ENCODE measurements at places on chromosomes 7 and 10.

GRCh38 chr7:139718859-139719258, 58.9 kb downstream of the HIPK2 start:
- no peak for DNase-seq

DNA sequence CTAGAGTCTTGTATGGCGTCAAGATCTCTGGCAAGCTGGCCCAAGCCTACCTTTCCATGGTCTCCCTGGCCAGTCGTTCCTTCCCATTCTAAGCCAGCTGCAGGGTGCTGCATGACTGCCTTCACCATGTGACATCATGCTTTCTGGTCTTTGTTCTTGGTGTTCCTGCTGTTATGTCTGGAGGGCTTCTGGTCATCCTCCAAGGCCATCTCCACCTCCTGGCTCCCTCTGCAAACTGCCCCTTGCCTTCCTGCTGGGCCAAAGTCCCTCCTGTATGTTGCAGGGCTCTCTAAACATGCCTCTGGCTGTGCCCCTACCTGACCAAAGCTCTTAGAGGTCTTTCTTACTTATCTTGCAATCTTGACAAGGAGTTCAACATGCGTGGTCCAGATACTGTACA, 44.4 kb upstream of the SHH start:
- no peak for DNase-seq

DNA sequence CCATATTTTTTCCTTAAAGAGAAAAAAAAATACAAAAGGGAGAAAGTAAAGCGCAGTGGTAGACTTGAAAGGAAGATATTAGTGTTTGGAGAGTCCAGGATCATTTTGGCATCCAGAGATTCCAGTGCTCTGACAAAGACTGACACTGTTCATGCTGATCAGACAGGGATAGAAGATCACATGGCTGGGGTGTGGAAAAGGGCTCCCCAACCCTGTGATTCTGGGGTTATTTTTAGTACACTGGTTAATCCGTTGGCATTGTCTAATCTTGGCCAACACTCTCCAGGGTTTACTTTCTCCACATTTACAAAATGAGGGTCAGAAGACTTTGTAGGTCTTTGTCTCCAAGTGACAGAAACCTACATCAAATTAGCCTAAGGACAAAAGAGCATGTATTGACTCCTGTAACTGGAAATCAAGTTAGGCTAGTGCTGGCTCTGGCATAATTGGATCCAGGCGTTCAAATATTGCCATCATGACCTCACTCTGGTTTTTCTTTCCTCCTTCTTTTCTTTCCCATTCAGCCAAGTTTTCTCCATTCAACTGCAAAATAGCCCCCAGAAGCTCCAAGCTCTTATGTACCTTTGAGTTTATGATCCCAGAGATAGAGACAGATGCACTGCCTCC, 181.6 kb downstream of the PHTF2 start:
- no peak for DNase-seq

GRCh38 chr10:104835422-104835821, 194.3 kb downstream of the SORCS3 start:
- no peak for DNase-seq

DNA sequence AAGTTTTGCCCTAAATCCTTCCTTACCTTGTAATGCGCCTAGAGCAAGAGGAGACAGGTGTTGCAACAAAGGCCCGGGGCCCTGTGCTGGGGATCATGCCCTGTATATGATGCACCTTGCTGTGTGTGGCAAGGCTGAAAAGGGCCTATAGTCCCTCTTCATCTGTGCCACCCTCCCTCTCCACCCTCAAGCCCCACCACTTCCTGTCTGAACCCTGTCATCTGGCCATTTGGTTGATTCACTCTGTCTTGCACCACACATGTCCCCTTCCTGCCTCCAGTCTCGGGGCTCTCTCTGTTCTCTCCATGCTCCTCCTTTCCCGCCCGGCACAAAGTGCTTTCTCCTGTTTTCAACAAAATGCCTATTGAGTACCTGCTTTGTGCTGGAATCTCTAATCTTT, 11.5 kb upstream of the MALSU1 start:
- no peak for DNase-seq

DNA sequence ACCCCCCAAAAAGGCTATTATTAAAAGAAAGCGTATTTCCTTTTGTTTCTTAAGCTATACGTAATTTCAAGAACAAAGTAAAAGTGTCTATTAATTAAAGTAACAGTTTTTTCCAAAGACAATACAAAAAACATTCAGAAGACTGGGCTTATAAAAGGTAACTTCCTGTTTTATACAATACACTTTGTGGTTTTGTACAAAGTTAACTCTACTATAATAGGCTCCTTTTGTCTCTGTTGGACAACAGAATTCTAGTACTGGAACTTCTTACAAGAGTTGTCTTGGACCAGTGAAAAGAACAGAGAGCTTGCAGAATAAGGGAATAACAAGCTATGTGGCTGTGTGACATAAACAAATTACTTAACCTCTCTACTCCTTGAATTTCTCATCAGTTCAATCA, 21.5 kb downstream of the SFMBT2 start:
- DNase-seq: no peak

DNA sequence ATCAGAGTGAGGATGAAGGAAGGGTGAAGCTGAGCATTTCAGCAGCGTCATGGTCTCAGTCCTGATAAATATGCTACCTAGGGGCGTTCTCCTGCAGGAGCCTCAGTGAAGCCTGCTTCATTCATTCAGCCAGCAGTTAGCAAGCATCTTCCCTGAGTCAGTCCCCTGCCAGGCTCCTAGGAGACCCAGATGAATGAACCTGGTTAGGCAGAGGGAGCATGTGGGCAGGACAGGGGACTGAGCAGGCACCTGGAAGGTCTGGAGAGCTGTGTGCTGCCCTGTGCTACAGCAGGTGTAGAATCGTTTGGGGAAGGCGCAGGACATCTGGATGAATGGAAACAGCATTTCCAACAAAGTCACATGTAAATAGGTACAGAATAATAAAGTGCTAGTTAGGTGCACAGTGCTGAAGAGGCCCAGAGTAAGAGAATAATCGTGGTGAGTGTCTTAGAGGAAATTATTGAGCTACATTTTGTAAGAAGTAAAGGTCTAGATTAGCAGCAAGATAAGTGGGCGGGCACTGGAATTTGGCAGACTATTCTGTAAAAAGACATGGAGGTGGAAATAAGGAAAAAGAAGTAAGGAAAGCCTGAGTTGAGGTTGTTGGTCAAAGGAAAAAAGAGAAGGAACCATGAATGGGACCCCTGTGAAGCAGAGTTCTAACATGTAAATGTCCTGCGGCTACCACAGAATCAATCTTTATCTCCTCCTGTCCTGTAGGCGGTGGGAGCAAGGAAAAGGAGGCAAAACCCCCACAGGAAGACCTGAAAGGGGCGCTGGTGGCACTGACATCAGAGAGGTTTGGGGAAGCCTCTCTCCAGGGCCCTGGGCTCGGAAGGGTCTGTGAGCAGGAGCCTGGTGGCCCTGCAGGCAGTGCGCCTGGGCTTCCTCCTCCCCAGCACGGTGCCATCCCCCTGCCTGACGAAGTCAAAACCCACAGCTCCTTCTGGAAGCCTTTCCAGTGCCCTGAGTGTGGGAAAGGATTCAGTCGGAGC, 12.0 kb downstream of the ZSCAN25 start:
- DNase-seq: no peak

DNA sequence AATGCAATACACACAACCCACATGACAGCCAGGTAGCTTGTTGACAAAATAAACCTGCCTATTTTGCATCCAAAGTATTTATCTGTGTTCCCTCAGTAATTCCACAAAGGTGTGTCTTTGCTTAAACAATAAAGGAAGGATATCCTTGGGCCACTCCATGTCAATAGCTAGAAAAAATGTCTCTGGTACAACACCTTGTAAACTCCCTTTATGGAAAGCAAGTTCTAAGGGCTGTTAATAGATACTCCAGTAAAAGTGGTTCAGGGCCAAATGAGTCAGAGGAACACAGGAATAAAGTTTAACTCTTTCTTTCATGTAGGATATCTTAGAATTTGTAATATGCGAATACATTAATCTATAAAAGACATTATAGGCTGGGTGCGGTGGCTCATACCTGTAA, 96.9 kb upstream of the LRRTM3 start:
- no peak for DNase-seq

DNA sequence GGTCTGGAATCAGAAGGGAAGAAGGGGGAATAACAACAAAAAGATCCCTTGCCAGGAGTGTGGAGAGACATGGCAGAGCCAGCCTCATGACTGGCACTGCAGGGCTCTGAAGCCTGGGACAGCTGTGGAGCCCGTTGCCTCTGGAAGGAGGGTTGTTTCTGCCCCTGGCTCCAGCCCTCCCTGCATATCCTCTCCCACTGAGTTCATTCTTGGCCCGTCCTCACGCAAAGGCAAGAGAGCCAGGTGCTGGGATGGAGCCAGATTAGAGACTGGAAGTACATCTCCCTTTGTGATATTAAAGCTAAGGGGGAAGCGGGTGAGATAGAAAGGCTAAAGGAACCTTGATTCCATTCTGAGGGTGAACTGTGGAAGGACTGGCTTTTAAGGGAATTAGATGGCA, 141.5 kb upstream of the NPVF start:
- no peak for DNase-seq

- no peak for DNase-seq
Measured at GRCh38 chr7:108605559-108606201, 36.0 kb downstream of the DNAJB9 start.

GRCh38 chr10:113711142-113711541, 31.4 kb downstream of the CASP7 start:
- DNase-seq: no peak
